ENCODE measurements at places on chromosomes 7 and 10. TPM values are rescaled to one million over a fixed set of nuclear protein-coding genes. Genes with fewer than 3 reads are reported as not detected.

DNA sequence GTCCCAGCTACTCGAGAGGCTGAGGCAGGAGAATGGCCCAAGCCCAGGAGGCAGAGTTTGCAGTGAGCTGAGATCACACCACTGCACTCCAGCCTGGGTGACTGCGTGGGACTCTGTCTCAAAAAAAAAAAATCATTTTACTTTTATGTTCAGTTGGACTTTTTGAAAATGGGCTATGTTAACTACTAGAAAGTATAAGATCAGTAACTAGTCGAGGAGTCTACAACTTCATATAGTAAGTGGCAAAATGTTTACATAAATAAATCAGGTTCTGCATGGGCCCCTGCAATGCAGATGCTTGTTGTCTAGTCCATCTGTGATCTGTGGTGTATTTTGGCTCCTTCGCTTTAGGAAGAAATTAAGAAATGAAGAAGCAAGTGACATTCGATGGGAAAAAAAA lies 12.3 kb upstream of the ADO start:
- DNase-seq: no peak

LIPJ gene
- 0.46 TPM for total RNA-seq

DNA sequence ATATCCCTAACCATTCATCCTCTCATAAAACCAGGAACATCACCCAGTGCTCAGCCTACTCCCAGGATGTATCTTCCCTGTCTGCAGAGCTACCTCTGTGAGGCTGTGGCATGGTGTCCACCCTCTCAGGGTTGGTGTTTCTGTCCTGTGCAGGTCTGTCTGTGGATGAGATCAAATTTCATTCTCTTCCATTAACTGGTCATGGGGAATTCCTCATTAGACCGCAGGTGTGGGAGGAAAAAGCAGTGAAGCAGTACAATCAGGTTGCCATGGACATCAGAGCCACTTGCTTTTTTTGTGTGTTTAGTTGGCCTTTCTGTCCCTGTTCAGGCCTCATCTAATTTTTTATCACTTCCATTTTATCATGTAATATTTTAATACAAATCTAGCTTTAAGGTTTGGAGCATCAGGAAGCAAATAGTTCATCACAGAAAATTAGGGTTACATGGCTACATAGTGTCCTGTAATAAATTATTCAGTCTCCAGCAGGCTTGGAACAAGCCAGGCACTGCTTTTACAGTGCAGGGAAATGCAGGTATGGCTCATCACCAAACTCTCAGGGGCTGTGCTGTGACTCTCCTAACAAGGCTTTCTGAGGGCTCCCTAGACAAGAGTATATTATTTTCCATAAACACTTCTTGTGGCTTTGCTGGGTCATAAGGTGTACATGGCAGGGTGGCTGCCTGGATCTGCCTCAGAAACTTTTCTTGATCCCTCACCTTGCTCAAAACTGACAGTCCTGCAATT lies 594.9 kb upstream of the IGFBP3 start:
- DNase-seq: no peak

ZNF425 gene
- total RNA-seq: 1.6 TPM

- DNase-seq: no peak
Measured at GRCh38 chr7:117592011-117592635, 112.3 kb downstream of the CFTR start.

- no peak for DNase-seq
Measured at GRCh38 chr7:49894543-49894942, 121.1 kb downstream of the VWC2 start.

GRCh38 chr10:34102237-34102673 lies 712.8 kb downstream of the PARD3 start:
- no peak for DNase-seq

DNA sequence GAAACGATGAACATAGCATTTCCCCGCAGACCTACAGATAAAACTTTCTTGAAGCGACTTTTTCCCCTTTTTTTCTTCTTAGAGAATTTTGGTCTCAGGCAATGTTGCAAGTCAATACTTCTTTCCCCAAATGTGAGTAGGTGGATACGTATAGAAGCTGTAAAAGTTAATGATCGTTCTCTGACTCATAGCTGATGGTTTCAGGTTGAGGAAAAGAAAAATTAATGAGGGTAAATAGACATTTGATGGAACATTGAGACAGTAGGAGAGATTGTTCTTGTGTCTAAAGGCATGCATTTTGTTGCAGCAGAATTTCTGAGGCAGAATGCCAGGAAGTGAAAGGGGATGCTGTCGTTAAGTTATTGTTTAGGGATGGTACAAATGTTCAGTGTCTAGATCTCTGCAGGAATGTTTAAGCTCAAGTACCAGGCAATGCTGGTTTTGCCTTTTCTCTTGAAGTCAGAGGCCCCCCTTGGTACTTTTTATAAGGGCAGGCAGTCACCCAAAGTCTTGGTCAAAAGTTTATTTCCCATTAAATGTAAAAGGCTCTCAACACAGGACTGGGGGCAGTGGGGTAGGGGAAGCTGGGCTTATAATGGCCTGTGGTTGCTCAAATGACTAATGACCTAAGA lies 9.3 kb downstream of the TCF7L2 start:
- DNase-seq: no peak
